ENCODE measurements at places on chromosomes 4 and X.

DNA sequence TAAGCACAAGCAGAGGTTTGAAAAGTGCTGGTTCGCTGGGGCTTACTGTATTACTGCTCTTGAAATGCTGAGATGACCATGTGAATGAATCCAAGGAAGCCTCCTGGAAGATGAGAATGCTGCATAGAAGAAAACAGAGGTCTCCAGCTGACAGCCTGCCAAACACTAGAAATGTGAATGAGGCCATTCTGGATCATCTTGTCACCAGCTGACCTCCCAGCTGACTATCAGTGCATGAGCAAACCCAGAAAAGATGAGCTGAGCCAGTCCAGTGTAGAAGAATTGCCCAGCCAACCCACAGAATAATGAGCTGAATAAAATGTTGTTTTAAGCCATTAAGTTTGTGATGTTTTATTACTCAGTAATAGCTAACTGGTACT, 49.1 kb upstream of the DYNLT3 start:
- no peak for DNase-seq

DNA sequence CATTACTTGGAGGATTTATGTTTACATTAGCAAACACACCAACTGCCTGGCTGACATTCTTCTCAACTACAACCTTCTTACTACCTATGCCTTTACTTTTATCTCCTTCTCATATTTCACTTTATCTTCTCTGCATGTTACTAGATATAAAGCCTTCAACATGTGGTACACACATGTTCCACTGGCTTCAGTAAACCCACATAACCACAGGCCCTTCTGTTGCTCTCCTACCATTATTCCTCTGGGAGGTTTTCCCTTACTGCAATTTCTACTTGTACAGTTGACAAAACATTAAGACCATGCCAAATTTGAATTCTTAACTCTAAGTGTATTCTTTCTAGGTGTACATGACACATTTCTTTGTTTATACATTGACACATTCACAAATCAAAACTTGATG, 133.1 kb downstream of the ARAP2 start:
- no peak for DNase-seq

- no peak for DNase-seq
Measured at GRCh38 chr4:46886711-46887110, 22.3 kb downstream of the COX7B2 start.

GRCh38 chrX:7574325-7574724, 268.6 kb upstream of the VCX start:
- no peak for DNase-seq
